ENCODE measurements at places on chromosomes 3 and 15.

- no peak for DNase-seq
Observed at GRCh38 chr3:73813291-73813690, 188.6 kb upstream of the PDZRN3 start.

- DNase-seq = no peak
Observed at GRCh38 chr3:124431331-124431994, 298.8 kb upstream of the UMPS start.

GRCh38 chr15:40949756-40950207, 3.5 kb upstream of the CHAC1 start:
- no peak for DNase-seq

- DNase-seq = no peak
Observed at GRCh38 chr3:80618295-80619256, 850.8 kb upstream of the ROBO1 start.

DNA sequence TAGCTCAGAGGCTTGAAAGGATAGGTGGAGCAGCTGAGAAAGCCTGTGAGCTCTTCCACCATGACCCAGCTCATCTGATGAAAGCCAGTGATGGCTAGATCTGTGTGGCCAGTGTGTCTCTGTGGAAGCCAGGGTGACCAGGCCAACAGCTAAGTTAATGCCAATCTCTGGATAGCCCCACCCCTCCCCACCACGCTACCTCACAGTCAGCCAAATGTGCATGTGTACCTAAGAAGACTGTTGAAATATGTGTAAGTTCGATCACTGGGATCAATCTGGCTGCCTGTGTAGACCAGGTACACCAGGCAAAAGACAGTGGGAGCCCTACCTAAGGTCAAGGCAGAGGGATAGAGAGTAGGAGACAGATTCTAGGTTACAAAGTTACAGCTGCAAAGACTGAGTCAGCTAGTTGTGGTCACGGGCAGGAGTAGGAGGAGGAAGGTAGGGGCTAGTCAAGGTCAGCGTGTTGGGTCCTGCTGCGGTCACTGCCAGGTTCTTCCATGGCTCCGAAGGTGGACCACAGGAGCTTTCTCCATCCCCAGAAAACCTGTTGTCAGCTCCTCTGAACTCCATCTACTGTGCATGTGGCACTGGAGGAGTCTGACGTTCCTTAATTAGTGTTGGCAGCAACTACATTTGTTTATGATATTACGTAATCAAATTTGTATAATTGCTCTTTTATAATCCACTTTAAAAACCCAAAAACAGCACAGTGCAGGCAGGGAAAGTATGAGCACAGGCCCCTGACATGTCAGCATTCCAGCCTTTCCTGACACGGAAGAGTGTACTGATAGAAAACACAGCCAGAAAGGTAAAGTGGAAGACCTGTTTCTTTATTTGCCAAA, 318.0 kb downstream of the CLSTN2 start:
- no peak for DNase-seq

GRCh38 chr3:159252274-159252673, 450.4 kb downstream of the MFSD1 start:
- DNase-seq = no peak

DNA sequence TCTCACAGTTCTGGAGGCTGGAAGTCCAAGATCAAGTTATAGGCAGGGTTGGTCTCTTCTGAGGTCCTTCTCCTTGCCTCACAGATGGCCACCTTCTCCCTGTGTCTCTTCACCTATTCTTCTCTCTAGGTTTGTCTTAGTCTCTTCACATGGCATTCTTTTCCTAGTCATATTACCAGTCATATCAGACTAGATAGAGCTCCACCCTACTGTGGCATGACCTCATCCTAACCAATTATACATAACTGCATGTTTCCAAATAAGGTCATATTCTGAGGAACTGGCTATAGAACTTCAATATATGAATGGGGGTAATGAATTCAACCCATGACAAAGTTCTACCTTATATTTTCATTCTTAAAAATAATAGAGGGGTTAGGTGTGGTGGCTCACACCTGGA, 196.4 kb upstream of the UBE3A start:
- DNase-seq = no peak

GRCh38 chr3:128012050-128012449, 40.2 kb upstream of the SEC61A1 start:
- no peak for DNase-seq

DNA sequence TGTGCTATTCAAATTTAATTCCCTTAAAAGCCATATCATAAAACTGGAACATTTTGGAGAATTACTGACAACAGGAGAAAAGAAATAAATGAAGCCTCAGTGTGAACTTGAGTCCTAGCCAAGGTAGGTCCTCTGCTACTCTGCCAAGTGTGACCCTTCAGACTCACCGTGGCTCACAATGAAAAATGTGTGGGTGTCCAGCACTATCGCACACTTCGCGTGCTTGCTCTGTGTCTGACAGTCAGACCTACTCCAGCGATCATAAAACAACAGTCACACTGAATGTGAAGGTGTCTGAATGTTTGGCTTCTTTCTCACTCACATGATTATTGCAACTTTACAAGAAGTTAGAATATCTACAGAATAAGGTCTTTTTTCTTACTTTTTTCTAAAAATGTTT, 65.8 kb upstream of the TRA2B start:
- DNase-seq = no peak

DNA sequence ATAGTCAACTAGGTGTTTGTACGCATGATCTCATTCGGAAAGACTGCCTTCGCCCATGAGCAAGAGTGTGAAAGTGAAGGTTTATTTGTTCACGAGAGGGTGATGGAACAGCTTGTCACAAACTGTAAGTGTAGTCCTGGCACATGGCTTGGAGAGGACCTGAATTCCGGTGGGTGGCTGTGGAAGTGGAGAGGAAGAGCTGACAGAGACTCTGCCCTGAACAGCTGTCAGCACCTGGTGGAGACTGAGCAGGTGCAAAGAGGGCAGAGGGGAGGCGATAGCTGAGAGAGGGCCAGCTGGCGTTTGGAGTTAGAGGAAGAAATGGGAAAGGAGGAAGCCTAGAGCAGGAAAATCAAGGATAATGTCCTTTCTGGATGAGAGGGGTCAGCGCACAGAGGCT, 155.7 kb downstream of the EEFSEC start:
- DNase-seq = no peak

- DNase-seq = no peak
Observed at GRCh38 chr3:66577426-66578203, 76.8 kb upstream of the LRIG1 start.

GRCh38 chr3:176904506-176904905, 292.8 kb downstream of the TBL1XR1 start:
- DNase-seq = no peak

Measured in ELF-1 (cell line).